ENCODE measurements at places on chromosomes 12 and 14.
A peak's percentile ranks its signal among the peaks of the same experiment; 100 is the strongest.

DNA sequence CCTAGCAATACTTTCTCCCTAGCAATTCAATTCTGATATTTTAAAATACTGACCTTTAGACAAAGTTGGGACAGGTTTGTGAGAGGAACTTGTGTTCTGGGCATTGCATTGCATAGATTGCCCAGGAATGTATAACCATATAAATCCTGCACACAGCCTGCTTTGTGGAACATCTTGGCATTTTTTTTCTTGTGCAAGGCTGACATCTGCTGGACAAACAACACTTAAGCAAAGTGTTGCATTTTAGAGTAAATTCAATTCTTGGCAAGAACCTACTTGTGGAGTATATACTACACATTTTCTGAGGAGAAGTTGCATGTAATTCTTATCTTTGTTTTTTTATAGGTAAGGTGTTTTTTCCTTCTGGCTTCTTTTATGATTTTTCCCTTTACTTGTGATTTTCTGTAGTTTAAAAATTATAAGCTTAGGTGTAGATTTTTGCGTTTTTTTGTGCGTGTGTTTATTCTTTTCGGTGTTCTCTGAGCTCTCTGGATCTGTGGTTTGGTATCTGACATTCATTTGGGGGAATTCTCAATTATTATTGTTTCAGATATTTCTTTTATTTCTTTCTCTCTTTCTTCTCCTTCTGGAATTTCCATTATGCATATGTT lies 26.4 kb downstream of the TESPA1 start:
- DNase-seq = peak; percentile 31

GRCh38 chr12:27865421-27865820 lies 85.4 kb upstream of the MANSC4 start:
- no peak for DNase-seq

- DNase-seq = no peak
Observed at GRCh38 chr12:68114606-68115005, 44.9 kb downstream of the IFNG start.

DNA sequence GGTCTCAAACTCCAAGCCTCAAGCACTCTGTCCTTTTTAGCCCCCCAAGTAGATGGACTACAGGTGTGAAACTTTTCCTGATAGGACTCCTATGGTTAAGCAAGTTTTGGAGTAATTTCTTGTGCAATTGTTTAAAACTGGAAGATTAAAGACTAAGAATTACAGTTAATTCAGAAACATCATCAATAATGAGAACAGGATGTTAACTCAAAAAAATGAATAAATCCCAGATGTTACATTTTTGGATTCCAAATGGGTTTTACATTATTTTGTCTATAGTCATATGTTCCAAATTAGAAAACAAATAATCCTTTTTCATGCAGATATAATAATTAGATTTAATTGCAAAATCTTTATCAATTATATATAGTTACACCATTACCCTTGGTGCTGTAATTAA lies 24.4 kb upstream of the KITLG start:
- DNase-seq = no peak

- no peak for DNase-seq
Observed at GRCh38 chr14:68939181-68939892, 39.8 kb downstream of the ACTN1 start.

- DNase-seq = no peak
Observed at GRCh38 chr14:101478096-101478495, 83.2 kb upstream of the DIO3 start.

DNA sequence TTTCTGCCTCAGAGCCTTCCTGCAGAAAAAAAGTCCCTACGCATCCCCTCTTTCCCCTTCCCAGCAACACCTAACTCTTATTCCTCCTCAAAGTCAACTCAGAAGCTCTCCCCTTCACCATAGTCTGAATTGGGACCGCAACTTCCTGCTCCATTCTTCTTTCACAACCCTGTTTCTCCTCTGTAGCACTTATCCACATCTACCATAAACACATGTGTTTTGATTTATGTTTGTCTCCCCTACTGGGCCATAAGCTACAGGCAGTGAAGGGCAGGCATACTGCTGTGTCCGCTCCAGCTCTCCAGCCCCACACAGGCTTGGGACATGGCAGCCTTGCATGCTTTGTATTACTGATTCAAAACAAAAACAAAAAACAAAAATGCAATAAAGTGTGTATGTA lies 5.9 kb downstream of the SDR9C7 start:
- no peak for DNase-seq

DNA sequence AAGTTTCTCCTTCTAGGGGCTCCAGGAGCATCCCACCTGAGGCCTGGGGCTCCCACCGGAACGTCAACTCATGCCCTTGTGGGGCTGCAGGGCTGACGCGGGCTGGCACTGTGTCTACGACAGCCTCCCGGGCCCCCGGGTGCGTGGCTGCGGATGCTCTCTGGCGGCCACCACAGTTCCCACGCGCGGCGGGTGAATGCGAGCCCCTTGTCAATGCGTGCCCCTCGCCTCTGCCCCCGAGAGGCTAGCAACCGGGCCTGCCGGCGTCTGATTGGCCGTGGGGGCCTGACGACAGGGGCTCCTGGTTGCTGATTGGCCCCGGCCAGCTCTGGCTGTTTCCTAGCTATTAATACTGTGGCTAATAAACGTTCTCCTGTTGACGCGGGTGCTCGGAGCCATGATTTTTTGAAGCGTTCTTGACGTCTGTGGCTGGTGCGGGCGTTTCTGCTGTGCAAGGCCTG lies 1.8 kb upstream of the MEG3 start:
- DNase-seq = no peak

- DNase-seq = no peak
Observed at GRCh38 chr14:104048758-104049507, 36.6 kb upstream of the ASPG start.

DNA sequence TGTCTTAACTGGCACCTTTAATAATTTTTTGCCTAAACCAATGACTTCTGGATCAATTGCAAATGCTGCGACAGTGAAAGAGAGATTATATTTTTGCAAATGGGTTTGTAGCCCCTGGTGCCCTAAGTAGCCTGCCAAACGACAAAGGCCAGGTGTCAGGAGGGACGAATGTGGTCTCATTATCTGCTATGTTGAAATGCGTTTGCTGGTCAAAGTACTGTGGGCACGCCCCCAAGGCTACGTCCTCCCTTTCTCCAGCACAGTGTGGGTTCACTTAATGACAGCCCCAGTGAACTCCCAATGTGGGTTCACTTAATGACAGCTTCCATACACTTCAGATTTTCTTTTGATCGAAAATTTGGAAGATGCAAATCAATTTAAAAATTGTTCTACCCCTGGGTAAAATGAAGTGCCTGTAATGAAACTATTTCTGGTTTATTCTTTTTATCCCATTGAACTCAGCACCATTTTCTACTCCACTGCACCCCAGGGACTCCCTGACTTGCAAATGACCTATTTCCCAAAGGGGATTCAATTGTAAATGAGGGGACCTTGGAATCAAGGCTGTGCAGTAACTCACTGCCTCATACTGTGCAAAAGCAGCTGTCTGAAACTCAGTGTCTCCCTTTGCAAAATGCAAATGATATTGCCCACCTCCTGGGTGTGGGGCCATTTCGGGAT lies 1.4 kb downstream of the SERPINA11 start:
- DNase-seq = no peak

DNA sequence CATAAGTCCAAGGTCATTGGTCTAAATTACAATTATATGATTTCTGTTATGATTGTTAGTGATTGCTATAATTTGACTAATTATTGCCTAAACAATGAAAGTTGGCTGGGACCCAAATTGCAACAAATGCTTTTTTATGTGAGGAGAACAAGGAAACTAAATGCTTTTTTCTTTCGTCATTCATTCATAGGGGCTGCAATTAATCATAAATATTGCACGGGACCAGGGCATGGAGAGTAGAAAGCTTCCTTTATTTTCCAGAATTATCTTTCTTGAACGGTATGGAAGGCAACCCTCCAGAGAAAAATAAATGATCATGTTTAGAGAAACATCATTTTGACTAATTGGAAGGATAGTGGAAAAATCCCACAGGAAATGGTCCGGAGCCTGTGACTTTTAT lies 32.6 kb upstream of the ARHGAP5 start:
- no peak for DNase-seq

DNA sequence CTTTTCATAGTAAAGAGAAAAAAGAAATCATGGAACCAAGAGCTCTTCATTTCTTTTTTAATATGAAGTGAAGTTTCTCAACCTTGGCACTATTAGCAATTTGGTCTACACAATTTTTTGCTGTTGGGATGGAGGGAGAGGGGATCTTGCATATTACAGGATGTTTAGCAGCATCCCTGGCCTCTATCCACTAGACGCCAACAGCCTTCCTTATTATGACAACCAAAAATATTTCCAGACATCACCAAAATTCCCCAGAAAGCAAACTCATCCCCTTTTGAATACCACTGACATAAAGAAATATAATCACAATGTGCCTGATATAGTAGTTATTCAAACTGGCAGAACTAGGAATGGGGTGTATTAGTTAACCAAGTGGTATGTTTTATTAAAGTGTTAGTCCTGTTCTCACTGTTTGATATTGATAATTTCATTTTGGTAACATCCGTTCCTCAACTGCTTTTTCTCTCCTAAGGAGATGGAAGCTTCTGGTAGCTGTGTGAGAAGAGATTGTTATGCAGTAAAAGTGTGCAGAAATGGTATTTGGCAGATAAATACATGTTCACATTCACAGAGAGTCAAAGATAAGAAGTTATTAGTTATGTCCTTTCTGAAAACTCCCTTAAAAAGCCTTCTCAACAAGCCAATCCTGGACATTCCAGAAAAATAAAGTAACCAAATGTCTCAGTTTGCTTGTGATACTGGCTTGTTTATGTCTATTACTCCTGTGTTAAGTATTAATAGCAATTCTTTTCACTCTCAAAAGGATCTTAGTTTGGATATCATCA lies 699.9 kb downstream of the C12orf50 start:
- no peak for DNase-seq

DNA sequence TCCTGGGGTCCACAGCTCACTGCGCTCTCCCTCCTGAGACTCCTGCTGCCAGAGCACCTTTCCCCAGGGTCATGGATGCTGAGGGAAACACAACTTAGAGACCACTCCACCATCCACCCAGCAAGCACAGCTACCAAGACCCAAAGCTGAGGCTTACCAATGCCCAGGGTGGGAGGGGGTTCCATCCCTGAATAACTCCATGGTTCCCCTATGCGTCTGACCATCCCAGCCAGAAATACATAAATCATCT lies 36.3 kb downstream of the DAD1 start:
- no peak for DNase-seq

DNA sequence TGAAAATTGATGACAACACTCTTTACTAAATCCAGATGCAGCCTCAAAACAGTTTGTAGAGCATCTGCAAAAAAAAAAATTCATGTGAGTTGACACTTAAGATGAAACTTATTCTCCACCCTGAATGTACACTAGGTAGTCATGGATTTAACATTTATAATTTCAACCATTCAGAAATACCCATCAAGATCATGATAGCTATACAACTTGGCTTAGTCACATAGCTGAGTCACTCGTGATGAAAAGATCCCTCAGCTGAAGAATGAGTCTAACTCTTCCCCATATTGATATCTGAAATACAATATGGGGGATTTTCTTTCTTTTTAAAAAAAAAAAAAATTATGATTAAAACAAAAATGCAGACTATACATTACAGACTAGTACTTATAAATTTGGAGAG lies 104.8 kb upstream of the PLEKHG7 start:
- peak; percentile 51 for DNase-seq

GRCh38 chr12:105836242-105836622 lies 302.5 kb downstream of the NUAK1 start:
- no peak for DNase-seq

- DNase-seq = no peak
Observed at GRCh38 chr12:92886131-92886530, 43.0 kb downstream of the EEA1 start.

DNA sequence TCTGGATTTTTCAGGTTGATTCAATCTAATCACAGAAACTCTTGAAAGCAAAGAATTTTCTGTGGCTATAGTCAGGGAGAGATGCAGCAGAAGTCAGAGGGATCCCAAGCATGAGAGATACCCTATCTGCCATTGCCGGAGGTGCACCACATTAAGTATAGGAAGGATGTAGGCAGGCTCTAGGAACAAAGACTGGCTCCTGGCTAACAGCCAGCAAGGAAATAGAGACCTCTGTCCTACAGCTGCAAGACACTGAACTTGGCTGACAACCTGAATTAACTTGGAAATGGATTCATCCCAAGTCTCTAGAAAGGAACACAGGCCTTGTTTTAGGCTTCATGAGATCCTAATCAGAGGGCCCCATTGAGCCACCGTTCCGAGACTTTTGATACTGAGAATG lies 364.9 kb upstream of the FLRT2 start:
- DNase-seq = no peak

GRCh38 chr14:103882503-103883262 lies 35.3 kb upstream of the PPP1R13B start:
- no peak for DNase-seq

DNA sequence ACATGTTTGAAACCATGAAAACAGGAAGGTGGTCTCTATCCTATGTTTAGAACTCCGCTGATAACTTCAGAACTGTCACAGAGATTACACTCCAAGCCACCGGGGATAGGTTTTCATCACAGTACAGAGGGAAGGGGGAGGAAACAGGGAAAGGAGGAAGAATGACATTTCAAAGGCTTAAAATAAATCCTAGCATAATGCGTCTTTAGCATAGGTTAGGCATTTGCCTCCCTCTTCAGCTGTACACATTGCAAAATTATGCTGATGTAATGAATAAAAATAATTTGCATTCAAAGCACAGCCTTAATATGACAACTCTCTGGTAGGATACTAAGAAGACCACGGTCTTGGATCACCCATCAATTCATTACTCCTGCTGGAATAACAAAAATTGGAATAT lies 54.3 kb upstream of the PYGL start:
- DNase-seq = no peak

GRCh38 chr12:88207921-88208620 lies 66.0 kb downstream of the TMTC3 start:
- DNase-seq = no peak

- no peak for DNase-seq
Observed at GRCh38 chr12:6821591-6822425, at the start of gene GPR162. GPR162 (plus strand) TSS chr12:6821821; CDS start chr12:6823899, 2,078 bp downstream.

DNA sequence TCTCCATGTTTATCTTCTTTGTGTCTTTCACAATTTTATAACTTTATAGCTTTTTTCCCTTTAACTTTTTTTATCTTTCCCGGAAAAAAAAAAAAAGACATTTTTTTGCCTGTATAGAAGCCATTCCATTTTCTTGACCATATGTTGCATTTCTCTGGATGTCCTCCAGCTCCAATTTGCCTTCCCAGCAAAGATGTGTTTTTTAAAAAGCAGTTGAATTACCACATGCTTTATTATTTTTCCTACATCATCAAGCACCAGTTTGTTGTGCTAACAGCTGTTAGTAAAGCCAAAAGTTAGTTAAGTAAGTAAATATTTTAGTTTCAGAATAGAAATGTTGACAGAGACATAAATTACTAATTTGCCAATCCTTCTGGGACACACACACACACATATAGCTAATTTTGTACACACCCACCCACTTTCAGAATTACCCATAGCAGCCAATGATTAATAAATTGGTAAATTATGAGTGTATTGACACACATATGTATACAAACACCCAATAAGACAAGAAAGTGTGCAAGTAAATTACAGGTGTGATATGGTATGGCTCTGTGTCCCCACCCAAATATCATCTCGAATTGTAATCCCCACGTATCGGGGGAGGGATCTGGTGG lies 118.3 kb downstream of the SLC38A6 start:
- no peak for DNase-seq

GRCh38 chr14:81453166-81453766 lies 53.1 kb upstream of the STON2 start:
- no peak for DNase-seq

- peak; percentile 26 for DNase-seq
Observed at GRCh38 chr12:10453156-10453555, at the start of gene KLRC1. KLRC1 (minus strand) TSS chr12:10453377; CDS start chr12:10451156, 2,221 bp downstream.

Measured in RCC 7860 (cell line).